Activated T-helper 2 cell treated with anti-CD3 and anti-CD28 coated beads, Interferon-gamma antibody, Interleukin-2, Interleukin-4, amounts not matched to agents 10 μg/mL and 5 μg/mL and 100 μg/mL, durations not matched to agents 14 hours and 24 hours and 36 hours (primary cell): ENCODE measurements at places on chromosomes 2 and 18. TPM values are rescaled to one million over a fixed set of nuclear protein-coding genes. Genes with fewer than 3 reads are reported as not detected.

DNA sequence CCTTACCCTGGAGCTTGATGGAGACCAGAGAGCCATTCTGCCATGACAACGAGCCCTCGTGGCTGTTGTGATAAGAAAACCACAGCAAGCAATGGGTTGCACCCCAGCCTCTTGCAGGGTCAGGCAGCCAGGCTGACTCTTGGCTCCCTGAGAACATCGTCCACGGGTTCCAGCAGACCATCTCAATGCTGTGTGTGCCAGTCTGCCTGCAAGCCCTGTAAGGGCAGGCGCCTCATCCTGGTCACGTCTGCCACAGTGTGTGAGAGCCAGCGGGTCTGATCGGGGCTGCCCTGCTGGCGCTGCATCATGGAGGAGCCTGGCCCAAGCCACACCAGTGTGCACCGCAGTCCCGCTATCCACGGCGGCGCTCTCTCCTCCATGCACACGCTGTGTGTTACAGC, 71.0 kb upstream of the MGAT4A start:
- DNase-seq, result no peak
- peaks cover 11% of the 10 kb centered on the region for H3K27me3 ChIP-seq
- peaks cover 10% of the 10 kb centered on the region for H3K4me1 ChIP-seq

GRCh38 chr2:10659898-10660568, 29.7 kb downstream of the NOL10 start:
- peaks cover 17% of the 10 kb centered on the region for H3K4me1 ChIP-seq
- no peak overlapping the region for H3K4me3 ChIP-seq
- H3K27ac ChIP-seq, result peak overlapping the region; percentile 35
- peaks cover 50% of the 10 kb centered on the region for H3K36me3 ChIP-seq
- H3K27me3 ChIP-seq, result no peaks in the 10 kb centered on the region
- peak; percentile 30 for DNase-seq

DNA sequence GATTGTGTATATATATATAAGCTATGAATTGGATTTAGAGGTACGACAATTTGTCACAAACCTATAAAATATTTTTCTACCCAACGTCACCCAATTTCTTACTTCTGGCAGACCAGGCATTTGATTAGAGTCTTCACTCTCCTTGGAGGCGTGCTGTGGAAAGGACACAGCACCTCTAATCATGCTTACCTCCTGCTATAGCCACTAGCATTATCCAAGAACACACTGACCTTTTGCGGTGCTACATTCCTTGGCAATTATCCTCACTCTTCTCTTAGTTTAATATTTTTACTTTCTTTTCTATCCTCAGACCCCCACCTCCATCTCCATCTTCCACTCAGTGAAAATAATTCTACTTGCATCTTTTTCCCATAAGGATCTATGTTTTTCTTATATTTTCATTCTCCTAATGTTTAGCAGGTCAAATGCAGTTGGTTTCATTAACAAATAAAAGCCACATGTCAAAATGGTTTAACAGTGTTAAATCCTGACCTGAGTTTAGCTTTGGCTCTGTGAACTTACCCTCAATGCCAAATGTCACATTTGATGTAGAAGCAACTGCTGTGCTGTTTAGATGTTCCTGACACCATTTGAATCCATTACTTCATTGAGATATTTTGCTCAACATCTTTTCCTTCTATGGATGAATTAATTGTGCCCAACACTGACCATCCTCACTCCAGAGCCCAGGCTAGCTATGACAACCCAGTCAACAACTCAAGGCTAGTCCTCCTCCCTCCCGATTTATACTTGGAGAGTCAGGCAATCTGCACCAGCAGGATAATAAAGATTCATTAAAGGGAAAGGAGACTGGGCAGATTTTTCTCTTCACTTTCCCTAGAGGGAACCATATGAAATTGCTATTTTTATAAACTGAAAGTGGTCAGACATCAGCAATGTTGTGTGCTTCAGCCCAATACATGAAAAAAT, 240.5 kb downstream of the MREG start:
- peaks cover 19% of the 10 kb centered on the region for H3K4me1 ChIP-seq
- no peak overlapping the region for H3K27ac ChIP-seq
- no peak for DNase-seq
- H3K4me3 ChIP-seq, result no peak overlapping the region

GRCh38 chr2:16614314-16614860, 51.2 kb downstream of the CYRIA start:
- H3K27ac ChIP-seq, result no peak overlapping the region
- H3K4me1 ChIP-seq, result peaks cover 3% of the 10 kb centered on the region
- no peaks in the 10 kb centered on the region for H3K36me3 ChIP-seq
- H3K27me3 ChIP-seq, result peaks cover 2% of the 10 kb centered on the region
- no peak for DNase-seq

GRCh38 chr2:133717497-133717896, 149.2 kb upstream of the NCKAP5 start:
- H3K36me3 ChIP-seq, result no peaks in the 10 kb centered on the region
- H3K27ac ChIP-seq, result no peak overlapping the region
- H3K27me3 ChIP-seq, result no peaks in the 10 kb centered on the region
- H3K4me1 ChIP-seq, result no peaks in the 10 kb centered on the region
- DNase-seq, result no peak

DNA sequence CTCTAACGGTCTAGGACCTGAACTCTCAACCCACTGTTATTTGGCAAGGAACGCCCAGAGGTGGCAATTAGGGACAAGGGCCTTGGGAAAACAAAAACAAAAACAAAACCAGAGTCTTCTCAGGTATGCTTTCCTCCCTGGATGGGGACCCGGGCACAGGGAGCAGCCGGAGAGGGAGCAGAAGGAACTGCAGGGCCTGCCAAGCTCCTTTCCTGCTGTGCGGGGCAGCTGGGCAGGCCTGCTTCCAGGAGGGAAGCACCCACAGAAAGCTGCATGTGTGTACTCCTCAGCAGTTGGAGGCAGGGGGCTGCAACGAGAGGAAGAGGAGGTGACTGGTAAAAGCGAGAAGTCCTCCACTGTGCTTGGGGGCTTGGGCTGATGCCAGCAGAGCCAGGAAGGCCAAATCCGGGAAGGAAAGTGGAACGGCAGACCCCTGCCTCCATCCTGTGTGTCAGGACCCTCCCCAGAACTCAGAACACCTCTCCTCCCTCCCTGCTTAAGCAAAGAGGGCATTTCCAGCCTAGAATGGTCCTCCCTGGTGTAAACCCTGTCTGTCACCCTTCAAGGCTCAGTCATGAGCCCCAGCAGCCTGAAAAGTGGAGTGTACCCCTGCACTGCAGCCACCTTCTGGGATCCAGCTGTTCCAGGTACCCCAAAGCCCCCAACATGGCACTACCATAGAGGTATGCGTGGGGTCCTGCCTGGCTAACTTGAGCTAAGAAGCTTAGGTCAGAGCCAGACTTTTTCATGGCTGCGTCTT, 56.3 kb downstream of the DNMT3A start:
- peaks cover 55% of the 10 kb centered on the region for H3K36me3 ChIP-seq
- H3K4me1 ChIP-seq, result peaks cover 31% of the 10 kb centered on the region

DNA sequence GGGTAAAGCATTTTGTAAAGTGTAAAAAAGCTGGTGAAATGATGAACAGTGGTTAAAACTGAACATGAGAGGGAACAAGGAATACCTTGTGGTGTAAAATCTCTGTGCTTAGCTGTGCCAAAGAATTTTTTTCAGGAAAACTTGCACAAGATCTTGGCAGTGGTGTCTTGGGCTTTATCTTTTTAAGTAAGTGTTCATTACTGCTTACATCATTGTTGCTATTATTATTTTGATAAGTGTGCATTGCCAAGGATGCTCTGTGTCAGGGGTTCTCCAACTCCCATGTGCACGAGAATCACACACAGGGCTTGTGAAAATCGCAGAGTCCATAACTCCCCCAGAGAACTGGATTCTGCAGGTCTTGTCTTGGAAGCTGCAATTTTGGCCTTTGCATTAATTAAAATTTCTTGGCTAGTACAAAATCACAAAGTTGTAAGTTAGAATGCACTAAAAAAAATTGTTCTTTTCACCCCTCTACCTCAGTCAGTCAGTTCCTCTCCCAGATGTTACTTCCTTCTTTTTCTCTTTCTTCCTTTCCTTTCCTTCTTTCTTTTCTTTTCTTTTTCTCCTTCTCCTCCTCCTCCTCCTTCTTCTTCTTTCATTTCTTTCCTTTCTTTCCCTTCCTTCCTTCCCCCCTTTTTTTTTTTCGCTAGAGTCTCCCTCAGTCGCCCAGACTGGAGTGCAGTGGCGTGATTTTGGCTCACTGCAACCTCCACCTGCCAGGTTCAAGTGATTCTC, 37.8 kb downstream of the GATA6 start:
- no peak overlapping the region for H3K27ac ChIP-seq
- no peaks in the 10 kb centered on the region for H3K36me3 ChIP-seq
- no peaks in the 10 kb centered on the region for H3K4me1 ChIP-seq
- H3K4me3 ChIP-seq, result no peak overlapping the region
- H3K27me3 ChIP-seq, result no peaks in the 10 kb centered on the region
- DNase-seq, result no peak

- H3K27ac ChIP-seq, result no peak overlapping the region
- H3K4me3 ChIP-seq, result no peak overlapping the region
- peaks cover 6% of the 10 kb centered on the region for H3K36me3 ChIP-seq
- H3K4me1 ChIP-seq, result peaks cover 53% of the 10 kb centered on the region
- DNase-seq, result no peak
Measured at GRCh38 chr2:196274387-196274809, 103.0 kb upstream of the STK17B start.

- H3K4me1 ChIP-seq, result no peaks in the 10 kb centered on the region
- no peak for DNase-seq
- peaks cover 2% of the 10 kb centered on the region for H3K27me3 ChIP-seq
- no peak overlapping the region for H3K4me3 ChIP-seq
- no peak overlapping the region for H3K27ac ChIP-seq
- H3K36me3 ChIP-seq, result no peaks in the 10 kb centered on the region
Measured at GRCh38 chr18:49645841-49646351, 84.0 kb downstream of the LIPG start.

DNA sequence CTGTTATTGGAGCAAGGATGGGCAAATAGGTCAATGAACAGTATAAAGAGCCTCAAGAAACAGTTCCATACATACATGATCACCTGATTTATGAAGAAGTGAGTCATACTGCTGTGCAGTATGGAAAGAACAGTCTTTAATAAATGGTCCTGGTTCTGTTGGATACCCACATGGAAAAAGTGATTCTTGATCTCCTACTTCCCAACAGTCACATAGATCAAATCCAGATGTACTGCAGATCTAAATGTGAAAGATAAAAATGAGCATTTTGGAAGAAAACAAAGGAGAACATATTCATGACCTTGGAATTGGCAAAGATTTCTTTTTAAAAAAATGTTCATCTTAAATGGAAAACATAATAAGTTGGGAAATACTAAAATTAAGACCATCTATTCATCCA, 75.8 kb downstream of the CCDC148 start:
- H3K4me3 ChIP-seq, result no peak overlapping the region
- no peak for DNase-seq
- H3K36me3 ChIP-seq, result no peaks in the 10 kb centered on the region

DNA sequence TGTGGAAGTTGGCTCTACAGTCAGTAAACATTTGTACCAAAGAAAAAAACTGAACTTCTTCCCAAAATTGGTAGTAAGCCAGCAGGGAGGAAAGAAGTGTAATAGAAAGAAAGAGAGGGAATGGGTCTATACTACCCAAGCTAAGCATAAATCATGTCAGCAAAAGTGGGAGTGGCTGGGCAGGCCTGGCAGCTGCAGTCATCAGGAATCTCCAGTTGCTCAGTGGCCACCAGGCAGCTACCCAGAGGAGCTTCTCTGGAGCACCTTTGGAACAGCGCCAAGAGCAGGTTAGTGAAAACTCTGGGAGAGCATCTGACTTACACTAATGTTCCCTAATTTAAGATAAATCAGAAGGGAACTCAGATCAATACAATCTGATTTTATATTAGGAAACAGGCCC, 14.3 kb downstream of the FRZB start:
- no peaks in the 10 kb centered on the region for H3K36me3 ChIP-seq
- peaks cover 13% of the 10 kb centered on the region for H3K27me3 ChIP-seq
- no peak overlapping the region for H3K27ac ChIP-seq
- no peak for DNase-seq
- H3K4me1 ChIP-seq, result no peaks in the 10 kb centered on the region

DNA sequence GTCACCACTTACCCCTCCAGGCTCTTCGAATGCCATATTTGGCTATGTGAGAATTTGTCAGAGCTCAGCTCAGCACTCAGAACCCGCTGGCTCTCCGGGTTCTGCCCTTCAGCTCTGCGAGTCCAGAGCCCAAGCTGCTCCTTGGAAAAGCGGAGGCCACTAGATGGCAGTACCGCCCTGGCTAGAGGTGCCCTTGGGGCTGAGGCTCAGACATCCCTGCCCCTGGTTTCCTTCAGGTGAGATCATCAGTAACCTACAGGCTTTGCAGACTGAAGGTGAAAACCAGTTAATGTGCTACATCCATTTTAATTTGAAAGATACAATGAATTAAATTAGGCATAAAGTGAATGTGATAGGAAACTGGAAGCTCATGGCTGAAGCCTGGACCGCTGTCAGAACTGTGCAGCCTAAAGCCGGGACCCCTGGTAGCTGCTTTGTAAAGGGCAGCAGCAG, 285.6 kb downstream of the AGAP1 start:
- peak; percentile 45 for DNase-seq
- no peaks in the 10 kb centered on the region for H3K4me1 ChIP-seq
- H3K4me3 ChIP-seq, result no peak overlapping the region
- H3K27ac ChIP-seq, result no peak overlapping the region

- no peaks in the 10 kb centered on the region for H3K27me3 ChIP-seq
- DNase-seq, result no peak
- H3K4me1 ChIP-seq, result no peaks in the 10 kb centered on the region
- H3K4me3 ChIP-seq, result no peak overlapping the region
- no peak overlapping the region for H3K27ac ChIP-seq
- no peaks in the 10 kb centered on the region for H3K36me3 ChIP-seq
Measured at GRCh38 chr2:134011936-134012586, 241.8 kb upstream of the MGAT5 start.

DNA sequence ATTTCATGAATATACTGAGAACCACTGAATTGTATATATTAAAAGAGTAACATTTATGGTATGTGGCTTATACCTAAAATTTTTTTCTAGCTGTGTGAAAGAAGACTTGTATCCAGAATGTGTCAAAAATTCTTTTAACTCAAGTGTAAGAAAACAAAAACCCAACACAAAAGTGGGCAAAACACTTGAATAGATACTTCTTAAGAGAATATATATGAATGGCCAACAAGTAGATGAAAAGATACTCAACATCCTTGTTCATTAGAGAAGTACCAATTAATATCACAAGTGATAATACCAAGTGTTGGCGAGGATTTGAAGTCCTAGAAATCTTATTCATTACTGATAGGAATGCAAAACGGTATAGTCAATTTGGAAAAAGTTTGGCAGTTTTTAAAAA, 107.2 kb upstream of the MYO3B start:
- H3K4me3 ChIP-seq, result no peak overlapping the region
- no peaks in the 10 kb centered on the region for H3K27me3 ChIP-seq
- DNase-seq, result no peak

The TBR1 gene
- 0.02 TPM in 1 of 2 replicates, not detected in the other for total RNA-seq

The OTX1 gene
- total RNA-seq, result not detected in 2 replicates

The GAD1 gene
- 41.4 and 42.0 TPM in 2 replicates for total RNA-seq

The SCTR gene
- total RNA-seq, result not detected in 2 replicates

The CHRND gene
- total RNA-seq, result not detected in 2 replicates

The RAX gene
- total RNA-seq, result 0.32 TPM in 1 of 2 replicates, not detected in the other

The LOXL3 gene
- total RNA-seq, result 1.7 and 2.1 TPM in 2 replicates

The PELI1 gene
- total RNA-seq, result 21.6 and 25.1 TPM in 2 replicates

The MDH1B gene
- 0.25 and 0.55 TPM in 2 replicates for total RNA-seq

The SNORC gene
- 1.9 and 3.2 TPM in 2 replicates for total RNA-seq

The UGT1A10 gene
- not detected in 2 replicates for total RNA-seq
